MCF 10A (cell line): ENCODE measurements at places on chromosomes 6 and 20.

DNA sequence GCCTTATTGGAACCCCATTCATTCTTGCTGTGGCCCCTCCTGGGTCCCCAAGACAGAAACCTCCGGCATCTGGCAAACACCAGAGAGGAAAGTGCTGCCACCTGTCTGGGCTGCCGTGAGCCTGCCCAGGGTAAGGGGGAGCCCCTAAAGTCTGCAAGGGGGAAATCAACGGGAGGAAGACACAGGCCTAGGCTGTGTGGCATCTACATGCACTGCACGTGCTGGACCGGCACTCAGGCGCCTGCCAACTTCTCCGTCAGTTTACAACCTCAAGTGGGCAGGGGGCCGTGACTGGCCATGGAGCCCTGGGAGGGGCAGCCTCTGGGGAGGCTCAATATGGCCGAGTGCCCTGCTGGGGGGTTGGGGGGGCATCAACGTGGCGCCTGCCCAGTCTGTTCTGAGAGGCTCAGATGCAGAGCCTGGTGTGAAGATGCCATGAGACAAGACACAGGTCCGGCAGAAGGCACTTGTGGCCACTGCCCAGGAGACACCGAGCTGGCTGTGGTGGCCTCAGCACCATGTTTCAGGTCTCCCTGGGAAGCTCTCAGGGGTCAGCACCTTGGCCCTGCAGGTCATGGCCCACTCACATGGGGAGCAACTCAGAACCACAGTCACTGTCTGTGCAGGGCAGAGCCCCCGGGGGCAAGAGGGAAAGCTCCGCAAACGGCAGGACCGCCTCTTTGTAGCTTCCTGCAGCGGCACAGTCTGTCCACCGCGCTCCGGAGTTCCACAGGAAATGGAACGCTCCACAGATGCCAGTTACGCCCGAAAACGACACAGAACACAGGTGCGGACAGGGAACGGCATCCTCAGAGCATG is 8.4 kb downstream of the UCKL1 start:
- no peak for DNase-seq

- no peak for DNase-seq
Measured at GRCh38 chr6:99189823-99190721, 159.4 kb downstream of the FAXC start.

DNA sequence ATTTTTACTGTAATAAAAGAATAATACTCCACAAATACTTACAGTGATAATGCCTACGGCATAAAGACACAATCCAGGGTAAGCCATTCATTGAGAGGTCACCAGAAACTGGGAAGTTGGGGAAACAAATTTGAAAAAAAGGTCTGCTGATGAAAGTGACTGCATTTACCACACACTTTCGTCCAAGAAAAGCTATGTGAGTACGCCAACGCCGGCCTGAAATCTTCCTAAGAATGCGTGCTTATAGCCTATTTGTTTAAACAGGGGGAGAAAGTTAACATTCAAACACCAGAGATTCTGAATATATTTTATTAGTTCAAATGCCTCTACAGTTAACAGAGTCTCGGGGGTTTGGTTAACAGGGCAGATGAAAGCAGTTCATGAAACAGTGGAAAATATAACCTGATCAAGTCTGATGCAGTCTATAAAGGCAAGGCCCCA is 657 bp upstream of the LTV1 start:
- no peak for DNase-seq

GRCh38 chr20:4779616-4780015 is 57.9 kb downstream of the PRND start:
- no peak for DNase-seq

GRCh38 chr6:6521961-6522482 is 66.5 kb upstream of the LY86 start:
- no peak for DNase-seq

DNA sequence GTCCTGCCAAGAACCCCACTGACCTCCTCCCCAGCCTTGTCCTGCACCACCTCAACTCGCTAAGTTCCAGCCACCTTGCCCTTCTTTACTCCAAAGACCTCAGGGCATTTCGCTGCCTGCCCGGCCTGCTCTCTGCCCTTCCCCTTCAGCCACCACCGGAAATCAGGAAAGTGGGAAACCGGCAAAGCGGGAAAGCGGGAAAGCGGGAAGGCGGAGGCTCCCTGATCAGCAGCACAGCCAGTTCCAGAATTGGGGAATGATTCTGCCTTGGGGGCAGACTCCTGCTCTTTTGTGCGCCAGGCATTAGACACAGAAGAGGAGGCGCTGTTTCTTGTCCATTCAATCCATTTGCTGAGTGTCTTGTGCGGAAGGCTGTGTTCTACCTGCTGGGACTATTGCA is 111.3 kb downstream of the ZDHHC14 start:
- DNase-seq: no peak

DNA sequence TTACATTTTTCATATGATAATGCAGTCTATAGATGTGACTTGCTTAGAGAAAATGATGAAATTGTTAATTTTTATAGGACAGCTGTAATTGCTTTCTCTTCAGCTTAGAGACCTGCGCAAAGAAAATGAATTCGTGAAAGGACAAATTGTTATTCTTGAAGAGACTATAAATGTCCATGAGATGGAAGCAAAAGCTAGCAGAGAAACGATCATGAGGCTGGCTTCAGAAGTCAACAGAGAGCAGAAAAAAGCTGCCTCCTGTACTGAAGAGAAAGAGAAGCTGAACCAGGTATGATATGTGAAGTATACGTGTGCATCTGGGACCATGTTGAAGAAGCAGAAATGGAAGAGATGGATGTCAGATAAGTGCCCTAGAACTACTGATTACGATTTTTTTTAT is 54.4 kb downstream of the CCDC170 start:
- DNase-seq: no peak

DNA sequence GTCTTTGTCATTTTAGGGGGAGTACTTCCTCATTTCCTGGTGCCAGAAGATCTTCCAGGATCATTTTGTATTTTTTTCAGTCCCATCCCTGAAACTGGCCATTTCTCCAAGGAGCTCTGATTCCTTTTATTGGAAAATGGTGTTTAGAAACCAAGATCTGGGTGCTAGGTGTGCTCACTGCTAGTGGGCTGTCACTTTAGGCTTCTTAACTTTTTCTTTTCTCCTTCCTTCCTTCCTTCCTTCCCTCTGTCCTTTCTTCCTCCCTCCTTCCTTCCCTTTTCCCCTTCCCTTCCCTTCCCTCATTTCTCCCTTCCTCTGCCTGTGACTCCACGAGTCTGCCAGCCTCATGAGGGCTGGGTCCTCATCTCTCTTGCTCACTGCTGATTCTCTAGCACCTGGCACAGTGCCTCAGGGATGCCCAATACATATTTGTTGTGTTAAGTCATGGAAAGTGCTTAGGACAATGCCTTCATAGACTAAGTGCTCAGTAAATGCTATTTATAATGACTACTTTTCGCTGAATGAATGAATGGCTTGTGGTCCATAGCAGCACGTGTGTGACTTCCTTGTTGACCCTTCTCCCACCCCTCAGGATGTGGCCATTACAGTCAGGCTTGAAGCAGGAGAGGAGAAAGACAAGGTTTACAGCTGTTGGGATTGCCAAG is 36.9 kb downstream of the APCDD1L start:
- DNase-seq: no peak

GRCh38 chr20:38167851-38168760 is 3.0 kb upstream of the TGM2 start:
- peak; percentile 95 for DNase-seq

GRCh38 chr20:63356511-63356910 is 4.6 kb downstream of the CHRNA4 start:
- DNase-seq: no peak

GRCh38 chr6:158646023-158646910 is 1.7 kb upstream of the DYNLT1 start:
- no peak for DNase-seq

DNA sequence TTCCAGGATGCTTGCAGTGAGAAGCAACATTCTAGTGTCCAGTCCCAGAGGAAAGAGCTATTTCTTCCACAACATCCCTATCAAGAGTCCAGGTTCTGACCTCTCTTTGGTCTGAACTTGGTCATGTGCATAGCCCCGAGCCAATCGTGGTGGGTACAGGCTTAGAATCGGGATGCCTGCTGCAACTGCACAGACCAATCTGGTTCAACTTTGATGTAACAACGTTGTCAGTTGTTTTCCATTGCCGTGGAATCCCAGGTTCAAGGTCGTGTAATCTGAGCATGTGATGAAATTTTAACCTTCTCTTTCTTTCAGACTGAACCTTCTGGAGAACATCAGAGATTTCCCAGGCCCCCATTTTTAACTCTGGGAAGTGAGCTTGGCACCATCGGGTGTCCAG is 130.5 kb downstream of the ANKRD60 start:
- DNase-seq: no peak

GRCh38 chr6:85126485-85127167 is 323.3 kb upstream of the NT5E start:
- DNase-seq: peak; percentile 73

DNA sequence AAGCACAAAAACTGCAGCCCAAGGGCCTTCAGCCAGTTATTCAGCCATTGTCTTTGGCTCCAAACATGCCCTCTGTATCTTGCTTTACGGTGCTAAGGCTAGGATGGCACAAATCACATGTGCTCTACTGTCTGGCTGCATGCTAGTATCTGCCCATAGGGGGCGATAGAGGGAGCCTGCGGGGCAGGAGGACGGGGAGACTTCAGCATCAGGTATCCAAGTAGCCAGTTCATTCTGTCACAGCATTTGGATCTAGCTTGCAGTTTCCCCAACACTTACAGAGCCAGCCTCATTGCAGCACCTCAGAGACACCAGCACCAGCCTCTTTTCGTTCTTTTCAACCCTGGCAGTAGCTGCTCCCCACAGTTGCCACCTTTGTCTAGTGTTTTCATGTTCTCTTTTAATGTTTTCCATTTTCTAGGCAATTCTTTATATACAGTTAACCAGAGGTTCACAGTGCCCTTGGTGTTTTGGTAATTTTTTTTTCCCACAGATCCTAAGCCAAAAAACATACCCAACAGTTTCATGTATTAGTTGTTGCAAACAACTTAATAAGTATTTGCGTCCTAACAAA is 705.9 kb downstream of the PTPRT start:
- DNase-seq: no peak

DNA sequence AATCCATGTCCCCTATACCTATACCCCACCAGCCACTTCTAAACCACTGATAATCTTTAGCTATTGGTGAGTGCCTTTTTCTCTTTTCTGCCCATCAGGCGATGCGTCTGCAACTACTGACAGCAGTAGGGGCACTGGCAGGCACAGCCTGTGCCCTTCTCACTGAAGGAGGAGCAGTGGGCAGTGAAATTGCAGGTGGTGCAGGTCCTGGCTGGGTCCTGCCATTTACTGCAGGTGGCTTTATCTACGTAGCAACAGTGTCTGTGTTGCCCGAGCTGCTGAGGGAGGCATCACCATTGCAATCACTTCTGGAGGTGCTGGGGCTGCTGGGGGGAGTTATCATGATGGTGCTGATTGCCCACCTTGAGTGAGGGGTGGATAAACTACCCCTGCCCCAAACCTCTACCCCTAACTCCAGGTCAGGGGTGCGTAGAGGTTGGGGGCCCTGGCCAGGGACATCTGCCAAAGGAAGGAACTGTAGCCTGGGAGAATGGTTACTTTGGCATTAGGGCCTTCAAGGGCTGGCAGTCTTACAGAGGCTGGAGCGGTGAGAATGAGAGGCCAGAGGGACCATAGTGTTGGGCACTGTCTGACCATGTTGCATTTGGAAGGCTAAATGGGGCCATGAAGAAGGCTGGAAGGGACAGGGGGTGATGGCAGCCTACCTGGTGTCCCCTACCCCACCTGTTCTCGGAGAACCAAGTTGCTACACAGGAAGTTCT is 851 bp upstream of the HSD17B8 start:
- no peak for DNase-seq

GRCh38 chr20:15214051-15214450 is 876.6 kb upstream of the FLRT3 start:
- no peak for DNase-seq

DNA sequence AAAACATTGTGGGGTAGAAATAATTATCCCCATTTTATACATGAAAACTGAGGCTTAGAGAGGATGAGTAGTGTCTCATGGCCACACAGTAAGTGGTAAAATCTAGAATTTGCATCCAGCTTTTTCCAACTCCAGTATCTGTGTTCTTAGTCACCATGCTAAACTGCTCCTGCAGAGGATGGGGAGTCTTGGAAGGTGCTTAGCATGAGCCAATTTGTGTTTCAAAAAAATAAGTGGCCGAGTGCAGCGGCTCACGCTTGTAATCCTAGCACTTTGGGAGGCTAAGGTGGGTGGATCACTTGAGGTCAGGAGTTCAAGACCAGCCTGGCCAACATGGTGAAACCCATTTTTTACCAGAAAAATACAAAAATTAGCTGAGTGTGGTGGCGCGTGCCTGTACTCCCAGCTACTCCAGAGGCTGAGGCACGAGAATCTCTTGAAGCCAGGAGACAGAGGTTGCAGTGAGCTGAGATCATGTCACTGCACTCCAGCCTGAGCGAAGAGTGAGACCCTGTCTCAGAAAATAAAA is 2.4 kb downstream of the C6orf89 start:
- DNase-seq: no peak

DNA sequence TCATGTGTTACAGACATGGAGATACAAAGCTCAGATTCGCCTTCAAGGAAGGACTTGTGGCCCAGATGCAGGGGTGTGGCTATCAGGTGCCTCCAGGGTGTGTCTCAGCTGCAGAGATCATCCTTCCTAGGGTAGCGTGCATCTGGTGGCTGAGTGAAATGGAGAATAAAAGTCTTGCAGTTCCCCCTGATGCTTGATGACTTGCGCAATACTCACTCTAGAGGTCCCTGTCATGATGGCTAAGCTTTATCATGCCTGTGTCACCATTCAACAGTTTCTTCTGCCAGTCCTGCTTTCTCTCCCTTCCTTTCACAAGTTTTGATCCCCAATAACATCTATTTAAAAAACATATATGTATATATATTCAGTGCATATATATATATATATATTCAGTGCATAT is 228.1 kb downstream of the PAX1 start:
- DNase-seq: no peak

DNA sequence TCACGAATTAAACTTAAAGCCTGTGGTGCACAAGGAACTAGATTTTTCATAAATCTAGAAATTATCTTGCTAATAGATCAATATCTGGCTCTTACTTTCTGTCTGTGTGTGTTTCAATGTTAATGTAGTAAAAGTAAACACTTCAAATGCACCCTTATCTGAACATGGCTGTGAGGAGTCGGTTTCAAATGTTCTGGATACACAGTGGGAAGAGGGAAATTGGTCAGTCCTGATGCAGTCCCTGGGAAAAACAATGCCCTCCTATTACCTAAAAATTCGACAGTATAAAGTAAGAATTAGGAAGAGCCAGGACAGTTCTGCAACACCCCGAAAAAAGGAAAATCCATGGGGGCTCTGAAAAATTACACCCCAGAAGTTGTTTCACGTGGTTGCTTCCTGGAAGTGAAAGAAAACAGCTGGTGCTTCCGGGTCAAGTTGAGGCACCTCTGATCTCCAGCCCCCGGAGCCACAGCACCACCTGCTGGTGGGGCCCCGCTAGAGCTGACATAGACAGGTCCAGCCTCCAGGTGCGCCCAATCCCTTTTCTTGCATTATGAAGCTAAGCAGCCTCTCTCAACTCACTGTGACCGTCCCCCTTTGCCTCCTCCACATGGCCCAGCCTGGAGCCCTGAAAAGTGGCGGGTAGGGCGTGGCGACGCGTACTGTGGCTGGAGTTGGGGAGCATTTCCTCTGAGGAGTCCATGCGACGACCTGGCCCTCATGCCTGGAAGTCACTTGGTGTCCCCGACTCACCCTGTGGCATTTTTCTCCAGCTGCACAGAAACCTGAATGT is 8.3 kb downstream of the SEMG2 start:
- DNase-seq: peak; percentile 59

GRCh38 chr6:56491606-56492328 is 150.9 kb downstream of the DST start:
- DNase-seq: peak; percentile 56

GRCh38 chr6:56888687-56889086 is 66.2 kb upstream of the BEND6 start:
- no peak for DNase-seq

- no peak for DNase-seq
Measured at GRCh38 chr6:17721671-17722070, 14.9 kb upstream of the NUP153 start.
